ENCODE measurements at places on chromosomes 2 and 18. TPM values are rescaled to one million over a fixed set of nuclear protein-coding genes. Genes with fewer than 3 reads are reported as not detected.
A peak's percentile ranks its signal among the peaks of the same experiment; 100 is the strongest.

The FBLN7 gene
- 1.5 TPM for total RNA-seq

The GNAL gene
- total RNA-seq = 1.5 TPM

The TRAPPC8 gene
- 48.1 TPM for total RNA-seq

The RSAD2 gene
- 7.8 TPM for total RNA-seq

The RPRM gene
- not detected for total RNA-seq

The IL37 gene
- total RNA-seq = 0.64 TPM

The BMP10 gene
- total RNA-seq = not detected

The PARD3B gene
- 28.3 TPM for total RNA-seq

The DNPEP gene
- 130 TPM for total RNA-seq

The GDF7 gene
- total RNA-seq = 0.18 TPM

The PAX8 gene
- total RNA-seq = 13.2 TPM

The FAM237A gene
- not detected for total RNA-seq

DNA sequence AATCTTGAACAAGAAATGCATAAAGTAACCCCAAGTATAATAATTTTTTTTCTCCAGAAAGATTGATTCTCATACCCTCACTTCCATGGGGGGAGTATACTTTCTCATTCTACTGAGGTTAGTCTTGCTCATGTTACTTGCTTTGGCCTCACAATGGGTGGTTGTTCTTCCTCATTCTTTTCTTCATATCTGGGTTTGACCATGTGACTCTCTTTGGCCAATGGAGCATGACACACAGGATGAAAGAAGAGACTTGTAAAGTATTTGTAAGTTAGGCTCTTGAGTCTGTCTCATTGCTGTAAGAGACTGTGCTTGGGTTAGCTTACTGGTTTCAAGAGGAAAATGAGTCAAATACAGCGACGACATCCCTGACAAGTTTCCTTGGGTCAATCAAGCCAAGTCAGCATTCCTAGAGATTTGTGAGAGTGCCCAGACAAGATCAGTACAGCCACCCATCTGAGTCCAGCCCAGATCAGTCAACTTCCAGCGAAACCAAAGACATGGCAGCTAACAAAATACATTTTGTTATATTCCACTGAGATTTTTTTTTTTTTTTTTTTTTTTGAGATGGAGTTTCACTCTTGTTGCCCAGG, 970.2 kb downstream of the BCL11A start:
- no peak for DNase-seq

- no peak for DNase-seq
Observed at GRCh38 chr18:75475228-75475627, 47.7 kb upstream of the SMIM21 start.

DNA sequence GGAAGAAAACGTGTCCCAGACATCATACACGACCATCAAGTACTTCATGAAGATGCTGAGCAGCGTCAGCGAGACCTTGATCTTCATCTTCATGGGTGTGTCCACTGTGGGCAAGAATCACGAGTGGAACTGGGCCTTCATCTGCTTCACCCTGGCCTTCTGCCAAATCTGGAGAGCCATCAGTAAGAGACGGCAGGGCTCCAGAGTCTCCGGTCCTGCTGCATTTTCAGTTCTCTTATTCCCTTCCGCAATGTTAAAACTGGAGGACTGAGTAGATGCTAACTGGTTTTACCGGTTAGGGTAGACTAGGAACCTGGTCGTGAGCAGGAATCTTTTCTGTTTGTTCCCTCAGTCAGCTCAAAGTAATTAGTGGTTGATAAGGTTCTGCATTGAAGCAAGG, 32.3 kb downstream of the SLC9A4 start:
- DNase-seq = peak; percentile 66

DNA sequence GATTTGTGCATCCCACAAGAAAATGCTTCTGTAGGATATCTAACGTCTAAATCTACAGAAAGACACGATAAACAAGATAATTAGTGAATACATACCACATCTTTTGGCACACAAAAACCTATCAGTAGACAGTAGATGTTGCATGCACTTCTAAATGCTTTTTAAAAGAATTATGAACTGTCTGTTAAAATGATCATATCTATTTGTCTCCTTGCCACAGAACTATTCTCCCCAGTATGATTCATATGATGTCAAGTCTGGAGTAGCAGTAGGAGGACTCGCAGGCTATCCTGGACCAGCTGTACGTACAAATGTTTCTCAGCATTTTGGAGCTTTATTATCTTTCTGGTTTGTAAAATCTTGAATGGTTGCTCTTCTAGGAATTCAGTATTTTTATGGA, 12.7 kb downstream of the COL3A1 start:
- no peak for DNase-seq

DNA sequence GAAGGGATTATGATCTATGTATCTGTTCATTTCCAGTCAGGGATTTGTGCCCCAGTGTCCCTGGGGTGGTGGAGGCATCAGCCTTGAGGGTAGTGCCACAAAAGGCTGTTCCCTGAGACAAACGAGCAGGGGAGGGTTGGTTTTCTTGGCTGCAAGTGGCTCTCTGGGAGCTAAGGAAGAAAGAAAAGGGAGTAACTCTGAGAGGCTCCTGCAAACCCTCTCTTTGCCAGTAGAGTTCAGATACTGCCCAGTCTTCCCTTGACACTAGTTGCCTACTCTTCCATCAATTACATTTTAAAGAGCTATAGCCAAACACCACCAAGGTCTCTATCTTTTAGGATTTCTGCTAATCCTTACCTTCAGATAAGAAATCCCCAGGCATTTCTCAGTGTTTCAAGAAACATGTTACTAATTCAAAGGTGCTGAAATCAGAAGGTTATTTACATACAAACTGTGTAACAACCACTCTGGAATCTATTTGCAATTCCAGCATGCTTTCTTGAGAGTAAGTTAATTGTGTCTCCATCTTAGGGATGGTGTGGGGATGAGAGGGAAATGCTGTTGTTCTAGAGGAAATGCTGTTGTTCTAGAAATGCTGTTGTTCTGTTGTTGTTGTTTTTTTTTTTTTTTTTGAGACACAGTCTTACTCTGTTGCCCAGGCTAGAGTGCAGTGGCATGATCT, 18.7 kb upstream of the KCTD1 start:
- no peak for DNase-seq

- peak; percentile 27 for DNase-seq
Observed at GRCh38 chr2:176171351-176172006, 14.4 kb downstream of the HOXD3 start.

DNA sequence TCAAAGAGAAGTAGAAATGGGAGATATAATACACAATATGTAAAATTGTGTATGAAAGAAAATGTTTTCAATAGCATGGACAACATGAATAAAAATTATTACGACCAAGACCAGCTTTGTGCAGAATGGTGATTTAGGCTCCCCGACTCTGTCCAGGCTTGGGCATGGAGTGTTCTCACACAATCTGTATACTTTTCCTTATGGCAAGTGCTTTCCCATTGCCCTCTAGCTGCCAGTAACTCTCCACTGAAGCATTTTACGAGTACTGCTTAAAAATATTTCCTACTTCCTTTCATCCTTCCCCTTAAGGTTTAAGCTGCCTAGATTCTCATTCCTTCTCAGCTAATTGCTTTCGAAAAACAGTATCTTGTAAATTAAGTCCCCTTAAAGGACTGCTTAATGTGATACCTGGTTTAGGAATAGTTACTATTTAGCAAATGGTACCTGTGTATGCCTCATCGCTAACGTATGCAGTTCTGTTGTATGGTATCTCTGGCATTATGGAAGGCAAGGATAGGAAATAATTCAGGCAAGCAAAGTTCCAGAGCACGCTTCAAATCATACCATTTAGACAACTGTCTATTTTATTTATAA, 714.6 kb downstream of the ERBB4 start:
- no peak for DNase-seq

DNA sequence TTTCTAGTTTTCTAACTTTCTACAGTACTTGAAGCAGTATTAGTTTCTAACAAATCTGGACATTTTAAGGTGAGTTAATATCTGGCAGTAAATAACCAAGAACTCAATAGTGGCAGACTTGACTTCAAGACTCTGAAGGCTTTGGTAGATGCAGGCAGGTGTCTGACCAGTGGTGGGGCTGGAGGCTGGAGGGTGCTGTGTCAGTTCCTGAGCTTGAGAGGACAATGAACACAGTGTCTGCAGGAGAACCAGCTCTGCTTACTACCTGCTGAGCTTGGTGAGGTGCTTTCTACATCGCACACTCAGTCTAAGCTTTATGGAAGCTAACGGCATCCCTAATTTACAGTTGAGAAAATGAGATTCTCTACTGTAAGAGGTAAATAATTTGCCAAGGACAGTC, 21.2 kb downstream of the ALLC start:
- no peak for DNase-seq

GRCh38 chr18:55318951-55319441, 269.0 kb downstream of the TCF4 start:
- DNase-seq = no peak

- DNase-seq = no peak
Observed at GRCh38 chr2:241834527-241835210, 24.0 kb downstream of the PDCD1 start.

DNA sequence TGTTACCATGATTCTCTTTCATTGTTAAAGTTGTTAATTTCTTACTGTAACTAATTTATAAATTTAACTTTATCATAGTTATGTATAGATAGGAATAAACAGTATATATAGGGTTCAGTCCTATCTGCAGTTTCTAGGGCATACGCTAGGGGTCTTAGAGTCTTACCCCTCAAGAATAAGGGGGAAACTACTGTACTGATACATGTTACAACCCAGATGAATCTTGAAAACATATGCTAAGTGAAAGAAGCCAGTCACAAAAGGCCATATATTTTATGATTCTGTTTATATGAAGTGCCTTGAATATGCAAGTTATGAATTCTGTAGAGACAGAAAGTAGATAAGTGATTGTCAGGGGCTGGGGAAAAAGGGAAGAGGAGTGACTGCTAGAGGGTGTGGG, 52.4 kb downstream of the RTN4 start:
- no peak for DNase-seq

DNA sequence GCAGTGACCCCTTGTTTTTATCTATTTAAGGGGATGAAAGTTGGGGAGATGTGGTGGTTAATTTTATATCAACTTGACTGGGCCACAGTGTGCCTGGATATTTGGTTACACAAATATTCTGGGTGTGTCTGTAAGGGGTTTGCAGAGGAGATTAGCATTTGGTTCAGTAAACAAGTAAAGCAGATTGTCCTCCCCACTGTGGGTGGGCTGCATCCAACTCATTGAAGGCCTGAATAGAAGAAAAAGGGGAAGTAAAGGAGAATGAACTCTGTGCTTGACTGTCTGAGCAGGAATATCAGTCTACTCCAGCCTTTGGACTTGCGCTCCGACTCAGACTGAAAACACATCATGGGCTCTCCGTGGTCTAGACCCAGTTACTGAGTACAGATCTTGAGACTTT, 80.9 kb downstream of the GCA start:
- no peak for DNase-seq

DNA sequence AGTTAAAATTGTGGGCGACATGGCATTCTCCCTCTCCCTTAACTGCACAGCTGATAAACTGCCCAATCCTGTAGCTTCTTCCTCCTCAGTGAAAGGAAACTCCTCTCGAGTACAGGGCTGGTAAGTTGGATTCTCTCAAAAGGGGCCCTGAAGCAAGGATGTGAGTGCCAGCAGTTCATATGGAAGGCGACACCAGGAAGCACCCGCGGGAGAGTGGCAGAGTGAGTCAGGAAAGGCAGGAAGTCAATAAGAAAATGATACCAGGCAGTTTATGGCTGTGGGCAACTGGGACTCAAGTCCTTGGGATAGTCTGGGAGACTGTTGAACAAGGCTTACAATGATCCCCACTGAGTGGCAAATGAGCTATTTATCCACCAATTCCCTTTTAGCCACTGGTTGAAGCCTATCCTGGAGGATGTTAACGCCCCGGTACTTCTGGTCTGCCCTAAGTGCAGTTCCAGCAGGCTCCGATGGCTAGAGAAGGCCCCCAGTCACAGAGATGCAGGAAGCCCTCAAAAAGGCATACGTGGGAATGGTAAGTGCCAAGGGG, 34.8 kb downstream of the ABHD3 start:
- DNase-seq = peak; percentile 79

DNA sequence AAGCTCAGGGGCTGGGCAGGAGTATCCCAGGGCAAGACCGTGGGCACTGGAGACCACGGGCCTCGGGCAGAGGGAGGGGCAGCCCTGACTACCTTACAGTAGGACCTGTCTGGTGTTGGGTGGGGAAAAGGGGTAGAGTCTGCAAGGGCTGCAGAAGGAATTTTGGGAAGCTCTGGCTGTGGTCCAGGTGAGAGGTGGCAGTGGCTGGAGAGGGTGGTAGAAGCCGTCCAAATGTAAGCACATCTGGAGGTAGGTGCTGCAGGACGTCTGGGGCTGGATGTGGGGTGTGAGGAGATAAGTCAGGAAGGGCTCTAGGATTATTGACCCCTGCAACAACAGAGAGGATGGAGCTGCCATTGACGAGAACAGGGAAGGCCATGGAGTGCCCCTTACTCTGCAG, 486.7 kb downstream of the EIPR1 start:
- no peak for DNase-seq

GRCh38 chr2:200219309-200220113, 87.0 kb upstream of the SPATS2L start:
- DNase-seq = no peak

DNA sequence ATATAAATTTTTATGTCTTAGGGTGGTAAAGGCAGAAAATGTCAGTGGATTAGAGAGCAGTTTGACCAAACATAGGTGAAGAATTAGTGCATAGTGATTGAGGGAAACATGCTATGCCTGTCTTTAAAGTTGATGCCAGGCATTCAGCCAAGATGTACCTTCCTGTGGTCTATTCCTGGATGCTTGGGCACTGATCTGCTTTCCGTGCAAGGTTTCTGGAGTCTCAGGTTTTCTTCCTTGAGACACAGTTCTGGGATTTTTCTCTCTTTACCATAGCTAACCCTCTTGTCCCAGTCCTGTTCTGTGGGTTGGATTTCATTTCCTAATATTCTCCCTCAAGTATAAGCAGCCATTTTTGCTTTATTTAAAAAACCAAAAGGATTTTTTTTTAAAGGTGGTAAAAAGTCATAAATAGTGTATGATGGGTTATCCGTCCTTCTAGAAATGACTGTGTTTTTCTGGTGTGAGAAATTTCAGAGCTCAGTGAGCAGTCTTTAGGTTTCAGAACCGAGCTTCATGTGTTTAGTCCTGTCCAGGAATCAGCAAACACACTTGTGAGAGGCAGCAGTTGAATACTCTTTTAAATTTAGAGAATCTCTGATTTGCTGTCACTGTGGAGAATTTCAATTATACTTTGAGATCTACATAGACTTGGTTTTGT, 43.0 kb upstream of the CYBRD1 start:
- DNase-seq = no peak

DNA sequence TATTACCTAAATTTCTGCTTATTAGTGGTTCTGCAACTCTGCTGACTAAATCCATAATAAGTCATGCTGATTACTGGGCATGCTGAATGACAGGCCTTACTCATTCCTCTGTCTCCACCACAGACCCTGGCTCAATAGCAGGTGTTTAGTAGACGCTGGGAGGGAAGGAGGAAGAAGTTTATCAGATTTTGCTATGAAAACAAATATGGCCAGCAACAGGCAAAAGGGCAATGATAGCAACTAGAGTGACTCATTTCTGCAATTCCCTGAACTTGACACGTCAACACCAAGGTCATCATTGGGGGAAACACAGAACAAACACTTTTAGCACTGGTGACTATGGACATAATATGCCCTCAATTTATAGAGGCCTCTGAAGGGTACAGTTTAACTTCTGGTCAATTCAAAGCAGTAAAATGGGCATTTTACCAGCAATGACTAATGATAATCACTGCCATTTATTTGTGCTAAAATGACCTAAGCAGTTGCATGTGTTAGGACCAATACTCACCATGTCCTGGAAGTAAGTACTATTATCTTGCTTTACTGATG, 35.2 kb downstream of the TMEM163 start:
- DNase-seq = no peak

Data from left colon (tissue), 2 donors.